ENCODE measurements at places on chromosomes 3 and 15.

GRCh38 chr15:77839456-77839855 lies 206.7 kb upstream of the LINGO1 start:
- DNase-seq = no peak

- peak; percentile 23 for DNase-seq
These were observed at the start of gene ESYT3 for GRCh38 chr3:138434276-138434874. ESYT3 (plus strand) TSS chr3:138434616; CDS start chr3:138434799, 183 bp downstream.

GRCh38 chr3:185701611-185702261 lies 115.6 kb downstream of the SENP2 start:
- DNase-seq = no peak

GRCh38 chr15:29105151-29105854 lies 164.3 kb downstream of the NSMCE3 start:
- DNase-seq = no peak

DNA sequence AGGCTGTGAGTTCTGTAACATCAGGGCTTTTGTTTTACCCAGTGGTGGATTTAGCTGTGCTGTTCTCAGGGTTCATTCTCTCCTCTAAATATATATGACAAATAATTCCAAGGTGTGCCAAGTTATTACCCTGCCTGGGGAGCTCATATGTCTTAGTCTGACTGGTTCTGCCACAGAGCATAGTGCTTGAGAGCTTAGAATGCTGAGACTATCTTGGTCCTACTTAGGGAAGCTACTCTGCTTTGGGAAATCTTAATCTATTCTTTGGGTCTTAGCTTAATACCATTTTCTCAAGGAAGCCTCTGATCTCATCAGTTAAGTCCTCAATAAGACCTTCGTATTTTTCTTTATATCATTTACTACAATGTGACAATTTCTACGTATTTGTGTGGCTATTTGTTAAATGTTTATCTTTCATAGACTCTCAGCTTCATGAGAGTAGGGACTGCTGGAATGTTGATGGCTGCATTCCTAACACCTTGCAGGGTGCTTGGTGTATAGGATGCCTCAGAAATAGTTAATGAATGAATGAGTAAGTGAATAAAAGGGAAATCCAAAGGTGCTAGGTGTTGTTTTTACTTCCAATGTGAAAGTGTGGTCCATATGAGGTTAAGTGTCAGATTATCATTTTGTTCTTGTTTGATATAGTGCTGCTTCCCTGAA lies 1.8 kb downstream of the OTOL1 start:
- no peak for DNase-seq

- no peak for DNase-seq
These were observed 1.9 kb downstream of the SCAPER start for GRCh38 chr15:76903251-76903681.

DNA sequence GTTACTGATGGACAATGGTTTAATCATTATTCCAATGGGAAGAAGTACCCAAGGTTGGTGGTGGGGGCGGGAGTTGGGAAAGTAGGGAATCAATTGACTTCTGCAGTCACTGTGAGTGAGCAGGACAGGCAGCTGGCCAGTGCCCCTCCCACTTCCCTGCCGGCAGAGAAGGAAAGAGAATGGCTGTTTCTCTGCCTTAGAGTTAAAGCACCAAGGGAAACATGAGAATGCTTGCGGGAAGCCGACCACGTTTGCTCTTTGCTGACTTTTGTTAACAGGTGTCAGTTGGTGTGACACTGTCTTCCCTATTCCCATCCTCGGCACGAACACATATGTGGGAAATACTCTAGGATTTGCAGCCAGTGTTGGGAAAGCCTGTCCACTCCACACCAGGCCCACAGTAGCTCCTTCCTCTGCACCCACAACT lies 33.5 kb upstream of the MFSD1 start:
- no peak for DNase-seq

GRCh38 chr15:64507293-64507802 lies 47.0 kb downstream of the ZNF609 start:
- no peak for DNase-seq

DNA sequence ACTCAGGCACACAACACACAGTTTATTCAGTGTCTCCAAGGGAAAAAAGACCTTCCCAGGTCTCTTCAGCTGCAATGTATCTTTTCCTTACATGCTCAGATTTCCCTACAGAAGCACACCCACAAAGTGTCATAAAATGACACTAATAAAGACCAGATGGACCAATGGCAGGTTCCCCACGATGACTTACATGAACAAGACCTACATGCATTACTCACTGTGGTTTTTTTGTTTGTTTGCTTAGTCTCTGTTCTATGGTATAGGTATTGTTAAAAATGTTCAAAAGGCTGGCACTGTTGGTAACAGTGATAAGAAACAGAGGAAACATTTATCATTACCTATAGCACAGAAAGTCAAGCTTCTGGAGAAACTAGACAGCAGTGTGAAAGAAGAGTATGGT lies 318.2 kb upstream of the TMCO5A start:
- DNase-seq = no peak

- no peak for DNase-seq
These were observed 122.1 kb downstream of the AQP9 start for GRCh38 chr15:58260205-58260724.

GRCh38 chr3:193737191-193737751 lies 144.3 kb downstream of the OPA1 start:
- no peak for DNase-seq

- no peak for DNase-seq
These were observed 20.5 kb downstream of the DNASE1L3 start for GRCh38 chr3:58190291-58190690.

GRCh38 chr3:183502237-183503181 lies 53.0 kb downstream of the KLHL6 start:
- no peak for DNase-seq

- no peak for DNase-seq
These were observed 1.3 kb downstream of the TTBK2 start for GRCh38 chr15:42919308-42919707.

Measured in stimulated activated CD4-positive, alpha-beta T cell treated with anti-CD3 and anti-CD28 coated beads, Interleukin-15, amount 100 ng/mL, for 1 hour (primary cell).